ENCODE measurements at places on chromosomes 4 and X.

DNA sequence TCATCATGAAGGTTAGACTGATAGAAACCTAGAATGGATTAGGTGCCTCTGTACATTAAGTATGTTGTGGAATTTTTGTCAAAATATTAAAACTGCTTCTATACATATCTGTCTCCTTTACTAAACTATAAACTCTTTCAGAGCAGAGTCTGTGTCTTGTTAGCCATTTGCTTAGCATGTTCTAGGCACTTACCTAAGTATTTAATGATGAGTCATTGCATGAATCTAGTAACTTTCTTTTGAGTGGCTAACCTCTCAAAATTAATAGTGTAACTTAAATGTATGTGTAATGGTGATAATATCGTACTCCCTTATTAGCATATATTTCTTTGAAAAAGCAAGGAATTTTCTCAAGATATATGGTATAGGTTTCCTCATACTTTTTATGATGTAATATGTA, 57.8 kb downstream of the RAP1GDS1 start:
- DNase-seq = no peak

GRCh38 chr4:24042094-24042493, 152.2 kb upstream of the PPARGC1A start:
- DNase-seq = no peak

DNA sequence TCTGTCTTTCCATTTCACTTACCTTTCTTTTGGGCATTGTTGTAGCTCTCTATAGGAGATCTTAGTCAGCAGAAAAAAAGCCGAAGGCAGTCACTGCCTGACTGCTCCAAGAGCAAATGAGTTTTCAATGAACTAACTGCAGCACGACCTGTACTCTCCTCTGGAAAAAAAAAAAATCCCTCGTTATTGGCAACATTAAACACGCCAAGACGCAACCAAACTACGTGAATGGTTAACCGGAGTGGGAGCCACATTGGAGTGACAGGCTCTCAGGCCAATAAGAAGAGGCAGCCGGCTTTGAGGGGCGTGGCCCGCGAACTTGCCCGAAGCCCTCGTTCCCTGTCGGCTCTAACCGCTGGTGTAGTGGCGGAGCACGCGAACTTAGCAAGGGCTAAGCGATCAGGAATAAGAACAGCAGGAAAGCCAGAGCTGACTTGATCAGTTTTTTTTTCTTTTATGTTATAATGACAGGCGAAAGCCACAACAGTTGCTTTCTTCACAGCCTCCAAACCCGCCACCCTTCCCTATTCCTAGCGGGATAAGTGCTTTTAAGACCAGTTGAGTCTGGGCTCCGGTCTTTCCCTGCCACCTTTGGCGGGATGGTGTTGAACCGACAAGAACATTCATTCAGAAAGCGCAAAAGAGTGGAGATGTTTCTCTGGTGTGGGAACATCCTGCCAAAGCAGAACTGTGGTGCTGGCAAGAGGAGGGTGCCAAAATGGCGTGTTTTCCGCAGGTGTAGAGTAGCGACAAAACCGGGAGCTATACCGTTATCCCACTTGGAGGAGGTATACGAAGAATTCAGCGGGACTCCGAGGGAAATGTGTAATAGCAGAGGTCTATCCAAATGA, 80.0 kb downstream of the HMGN5 start:
- peak; percentile 6 for DNase-seq

- no peak for DNase-seq
Observed at GRCh38 chr4:186151499-186151898, 39.9 kb upstream of the CYP4V2 start.

GRCh38 chr4:23413631-23414030, 476.2 kb downstream of the PPARGC1A start:
- DNase-seq = no peak

GRCh38 chr4:23931489-23931830, 41.6 kb upstream of the PPARGC1A start:
- no peak for DNase-seq

DNA sequence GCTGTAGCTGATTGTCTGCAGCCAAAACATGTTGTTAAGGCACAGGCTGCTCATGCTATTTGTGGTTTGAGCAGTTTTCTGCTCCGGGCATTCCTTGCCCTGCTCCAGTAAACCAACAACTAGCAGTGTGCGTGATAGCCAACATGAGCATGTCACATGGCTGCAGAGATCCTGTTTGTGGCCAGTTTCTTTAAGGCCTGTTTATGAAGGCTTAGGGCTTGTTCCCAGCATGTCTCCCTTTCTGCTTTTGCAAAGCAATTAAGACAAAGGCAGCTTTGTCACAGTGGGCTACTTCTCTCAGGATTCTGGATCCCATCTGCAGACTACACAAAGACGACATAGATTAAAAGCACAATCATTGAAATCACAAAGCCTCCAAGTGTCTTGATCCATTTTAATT, 160.5 kb downstream of the ZNF518B start:
- peak; percentile 44 for DNase-seq

DNA sequence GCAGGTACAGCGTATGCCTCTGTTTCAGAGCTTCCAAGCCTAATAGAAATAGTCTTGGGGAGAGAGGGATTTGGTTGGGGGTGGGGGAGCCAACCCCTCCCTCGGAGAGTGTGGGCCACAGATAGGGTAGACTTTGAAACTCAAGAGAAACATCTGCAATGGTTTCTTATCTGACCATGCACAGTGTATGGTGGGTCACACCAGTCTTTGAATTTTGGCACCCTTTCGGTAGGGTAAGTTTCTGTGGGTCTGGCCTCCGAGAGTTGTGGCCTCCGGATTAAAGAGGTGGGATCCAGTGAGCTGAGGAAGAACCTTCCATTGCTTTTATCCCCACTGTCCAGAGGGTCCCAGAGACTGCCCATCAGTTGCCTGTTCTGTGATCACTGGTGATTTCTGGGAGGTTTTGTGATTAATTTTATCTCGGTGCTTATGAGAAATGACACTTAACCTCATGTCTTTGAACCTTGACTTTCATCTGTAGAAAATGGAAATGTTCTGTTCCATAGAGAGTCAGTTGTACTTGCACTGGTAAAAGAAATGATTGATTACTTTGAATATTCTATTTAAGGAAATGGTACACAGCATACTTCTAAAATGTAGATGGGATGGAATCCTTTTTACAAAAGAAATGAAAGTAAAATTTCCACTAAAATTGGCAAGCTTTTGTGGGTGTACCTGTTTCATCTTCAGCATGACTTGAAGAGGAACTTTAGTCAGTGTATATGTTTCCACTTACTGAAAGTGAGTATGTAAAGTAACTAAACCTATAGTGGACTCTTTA, 62.7 kb downstream of the TMEM131L start:
- no peak for DNase-seq

DNA sequence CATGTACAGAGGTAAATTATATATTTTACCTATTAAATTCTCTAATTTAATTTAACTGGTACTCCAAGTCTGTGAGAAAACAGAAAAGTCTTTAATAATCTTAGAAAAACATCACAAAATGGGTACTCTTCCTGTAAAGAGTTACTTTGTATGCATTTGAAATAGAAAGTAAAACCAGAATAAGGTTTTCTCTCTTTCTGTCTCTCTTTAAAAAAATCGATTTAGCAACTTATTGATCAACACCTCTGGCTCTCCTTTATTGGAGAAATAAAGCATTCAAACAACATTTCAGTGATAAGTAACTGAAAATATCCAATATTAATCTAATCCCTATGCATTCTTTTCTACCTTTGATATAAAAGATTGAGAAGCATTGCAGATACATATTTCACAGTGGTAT, 27.4 kb downstream of the ATOH1 start:
- no peak for DNase-seq

DNA sequence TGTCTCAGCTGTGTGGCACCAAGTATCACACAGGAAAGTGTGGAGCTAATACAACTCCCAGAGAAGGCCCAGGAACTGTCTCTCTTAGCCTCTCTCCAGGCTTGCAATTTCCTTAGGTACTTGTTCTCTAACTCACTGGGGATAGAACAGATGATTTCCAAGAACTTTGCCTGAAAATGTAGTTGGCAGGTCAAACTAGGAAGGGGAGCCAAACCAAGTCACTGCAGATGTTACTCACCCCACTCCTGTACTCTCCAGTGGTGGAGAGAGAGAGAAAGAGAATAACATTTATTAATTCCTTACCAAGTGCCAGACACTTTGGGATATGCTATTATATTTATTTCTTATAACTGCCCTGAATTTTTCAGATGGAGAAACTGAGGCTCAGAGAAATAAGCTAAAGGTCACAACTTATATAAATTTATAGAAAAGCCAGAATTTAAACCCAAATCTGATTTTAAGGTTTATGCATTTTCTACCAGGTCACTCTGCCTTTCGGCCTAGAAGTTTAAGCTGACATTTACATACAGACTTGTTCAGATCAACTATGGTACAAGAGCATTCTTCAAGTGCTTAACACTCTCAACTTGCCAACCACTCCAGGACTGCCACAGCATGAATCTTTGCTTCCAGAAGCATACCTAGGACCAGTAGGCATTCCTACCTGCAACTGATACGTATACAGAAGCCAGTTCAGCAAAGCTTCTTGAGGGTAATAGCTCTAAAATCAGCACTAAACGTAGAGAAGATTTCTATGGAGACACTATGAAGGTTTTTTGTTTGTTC, 248.6 kb upstream of the ETNPPL start:
- DNase-seq = no peak

- no peak for DNase-seq
Observed at GRCh38 chr4:143234153-143234552, 49.4 kb downstream of the USP38 start.

DNA sequence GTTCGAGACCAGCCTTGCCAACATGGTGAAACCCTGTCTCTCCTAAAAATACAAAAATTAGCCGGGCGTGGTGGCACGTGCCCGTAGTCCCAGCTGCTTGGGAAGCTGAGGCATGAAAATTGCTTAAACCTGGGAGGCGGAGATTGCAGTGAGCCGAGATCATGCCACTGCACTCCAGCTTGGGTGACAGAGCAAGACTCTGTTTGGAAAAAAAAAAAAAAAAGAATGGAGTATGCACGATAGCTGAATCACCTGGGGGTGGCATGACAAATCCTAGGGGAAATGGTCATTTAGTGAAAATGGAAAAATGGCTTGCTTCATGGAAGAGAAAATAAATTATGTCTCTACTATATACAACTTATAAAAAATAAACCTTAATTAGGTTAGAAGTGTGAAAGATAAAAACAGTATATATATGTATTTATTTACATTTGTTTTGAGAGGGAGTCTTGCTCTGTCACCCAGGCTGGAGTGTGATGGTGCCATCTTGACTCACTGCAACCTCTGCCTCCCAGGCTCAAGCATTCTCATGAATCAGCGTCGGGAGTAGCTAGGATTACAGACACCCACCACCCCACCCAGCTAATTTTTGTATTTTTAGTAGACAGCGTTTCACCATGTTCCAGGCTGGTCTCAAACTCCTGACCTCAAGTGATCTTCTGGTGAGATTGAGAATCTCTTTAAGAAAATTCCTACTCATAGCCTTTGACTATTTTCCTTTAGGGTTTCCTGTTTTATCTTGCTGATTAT, 19.3 kb upstream of the ING2 start:
- DNase-seq = no peak

DNA sequence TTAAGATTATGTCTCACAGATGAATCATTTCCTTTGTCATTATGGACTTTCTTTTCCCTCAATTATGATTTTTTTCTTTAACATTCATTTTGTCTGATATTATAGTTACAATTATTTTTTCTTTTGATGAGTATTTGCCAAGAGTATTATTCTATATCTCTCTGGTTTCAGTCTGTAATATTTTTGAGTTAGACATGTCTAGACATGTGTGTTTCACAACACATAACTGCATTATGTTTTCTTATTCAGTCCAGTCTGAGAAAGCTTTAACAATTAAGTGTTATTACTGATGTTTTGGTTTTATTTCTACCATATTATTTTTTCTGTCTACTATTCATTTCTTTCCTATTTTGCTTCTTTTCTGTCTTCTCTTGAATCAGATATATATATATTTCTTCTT, 108.3 kb upstream of the MID1IP1 start:
- DNase-seq = no peak

- no peak for DNase-seq
Observed at GRCh38 chr4:53116954-53117353, 248.9 kb downstream of the SCFD2 start.

DNA sequence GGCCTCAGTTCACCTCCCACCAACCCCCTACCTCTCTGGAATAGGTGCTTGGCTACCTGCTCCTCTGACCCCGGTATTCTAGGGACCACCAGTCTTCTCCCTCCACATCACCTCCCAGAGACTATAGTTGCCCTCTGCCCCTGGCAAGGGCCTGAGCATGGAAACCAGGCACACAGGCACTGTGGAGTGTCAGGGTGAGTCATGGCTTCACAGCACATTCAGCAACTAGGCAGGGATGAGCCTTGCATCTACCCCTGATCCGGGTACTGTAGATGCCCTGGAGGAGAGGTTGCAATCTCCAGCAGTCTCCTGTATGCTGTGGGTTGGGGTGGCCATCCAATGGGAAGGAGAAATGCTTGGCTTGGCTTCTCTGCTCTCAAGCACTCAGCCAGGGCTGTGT, 472.7 kb downstream of the IDS start:
- DNase-seq = no peak

- DNase-seq = no peak
Observed at GRCh38 chr4:69167300-69167699, 47.2 kb downstream of the UGT2B11 start.

DNA sequence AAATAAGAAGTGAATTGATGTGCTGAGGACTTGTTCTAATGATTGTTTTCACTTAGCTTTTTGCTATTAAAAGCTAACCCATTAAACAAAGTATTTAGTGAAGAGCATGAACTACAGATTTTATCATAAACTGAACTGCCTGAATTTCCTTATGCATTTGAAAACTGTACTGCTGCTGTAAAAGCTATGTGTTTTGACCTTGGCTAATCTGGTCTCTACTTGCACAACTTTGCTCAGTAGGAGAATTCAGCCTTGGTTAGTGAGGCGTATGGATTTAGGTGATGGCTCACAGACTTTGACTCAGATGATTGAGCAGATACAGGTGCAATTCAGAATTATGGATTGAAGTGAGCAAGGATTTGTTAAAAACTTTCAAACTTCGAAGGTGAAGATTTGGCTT, 38.7 kb upstream of the FAT1 start:
- DNase-seq = no peak

Measured in hypothalamus (tissue), 51 donors.